ENCODE measurements at places on chromosomes 6 and 20.

DNA sequence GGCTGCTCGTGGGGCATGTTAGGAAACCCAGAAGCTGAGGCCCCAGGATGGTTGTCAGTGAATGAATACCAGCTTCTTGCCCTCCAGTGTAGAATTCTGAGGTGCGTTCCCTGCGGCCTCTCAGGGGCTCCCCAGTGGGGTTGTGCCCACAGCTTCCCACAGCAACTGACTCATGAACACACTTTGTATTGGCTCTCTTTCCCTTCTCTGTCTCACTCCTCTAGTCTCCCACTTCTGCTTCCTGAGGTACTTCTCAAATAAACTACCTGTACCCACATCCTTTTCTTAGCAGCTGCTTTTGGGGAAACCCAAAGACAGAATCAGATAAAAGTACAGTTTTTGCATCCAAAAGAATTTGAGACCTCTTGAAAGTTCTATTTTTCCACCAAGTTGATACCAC lies 107.7 kb upstream of the JAG1 start:
- DNase-seq, result no peak

DNA sequence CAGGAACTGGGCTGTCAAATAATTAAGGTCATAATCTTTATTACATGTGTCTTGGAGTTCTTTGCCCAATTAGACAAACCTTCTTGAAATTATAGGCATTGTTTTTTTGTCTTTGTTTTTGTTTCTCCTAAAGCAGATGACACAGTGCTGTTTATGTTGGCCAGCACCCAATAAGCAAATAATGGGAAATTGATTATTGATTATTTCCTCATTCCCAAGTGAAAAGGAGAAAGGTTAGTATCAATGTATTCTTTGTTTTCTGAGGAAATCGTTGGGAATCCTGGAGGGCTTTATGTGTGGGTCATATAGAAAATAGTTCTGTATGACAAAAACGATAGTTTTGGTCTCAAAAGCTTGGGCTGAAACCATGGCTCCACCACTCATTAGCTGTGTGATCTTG lies 4.5 kb upstream of the CYP24A1 start:
- no peak for DNase-seq

DNA sequence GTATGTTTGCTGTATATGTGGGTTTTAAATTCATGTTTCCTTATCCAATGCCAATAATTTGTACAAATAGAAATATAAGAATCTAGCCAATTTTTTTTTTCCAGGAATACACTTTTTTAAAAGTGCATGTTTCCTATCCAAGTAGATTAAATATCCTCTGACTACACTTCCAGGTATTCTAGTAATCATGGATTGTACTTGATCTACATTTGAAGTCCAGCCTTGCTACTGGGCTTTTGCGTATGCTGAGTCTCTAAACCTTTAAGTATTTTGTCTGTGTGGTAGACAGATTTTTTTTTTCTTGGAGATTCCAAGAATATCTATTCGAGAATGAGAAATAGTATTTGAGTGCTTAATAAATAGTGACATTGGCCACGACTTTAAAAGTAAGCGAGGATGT lies 188.3 kb downstream of the SASH1 start:
- DNase-seq, result no peak

- DNase-seq, result no peak
Measured at GRCh38 chr6:3125815-3126214, 7.3 kb downstream of the BPHL start.

GRCh38 chr6:124738482-124738881 lies 223.8 kb upstream of the RNF217 start:
- no peak for DNase-seq

GRCh38 chr6:149859938-149860337 lies 4.2 kb downstream of the LRP11 start:
- DNase-seq, result no peak

DNA sequence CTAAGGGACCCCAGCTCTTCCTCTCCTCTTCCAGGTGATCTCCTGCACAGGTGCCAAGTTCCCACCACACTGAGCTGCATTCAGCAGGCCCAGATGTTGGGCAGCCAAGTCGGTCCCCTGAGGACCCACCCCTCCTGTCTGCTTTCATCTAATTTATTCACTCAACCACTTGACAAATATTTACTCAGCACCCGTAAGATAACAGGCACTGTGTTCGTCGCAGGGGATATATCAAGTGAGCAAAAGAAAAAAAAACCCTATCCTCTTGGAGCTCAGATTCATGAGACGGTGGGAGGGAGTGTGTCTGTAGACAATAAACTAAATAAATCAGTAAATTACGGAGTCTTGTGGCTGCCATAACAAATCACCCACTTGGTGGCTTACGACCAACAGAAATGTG lies 143.6 kb downstream of the MRPL14 start:
- no peak for DNase-seq

DNA sequence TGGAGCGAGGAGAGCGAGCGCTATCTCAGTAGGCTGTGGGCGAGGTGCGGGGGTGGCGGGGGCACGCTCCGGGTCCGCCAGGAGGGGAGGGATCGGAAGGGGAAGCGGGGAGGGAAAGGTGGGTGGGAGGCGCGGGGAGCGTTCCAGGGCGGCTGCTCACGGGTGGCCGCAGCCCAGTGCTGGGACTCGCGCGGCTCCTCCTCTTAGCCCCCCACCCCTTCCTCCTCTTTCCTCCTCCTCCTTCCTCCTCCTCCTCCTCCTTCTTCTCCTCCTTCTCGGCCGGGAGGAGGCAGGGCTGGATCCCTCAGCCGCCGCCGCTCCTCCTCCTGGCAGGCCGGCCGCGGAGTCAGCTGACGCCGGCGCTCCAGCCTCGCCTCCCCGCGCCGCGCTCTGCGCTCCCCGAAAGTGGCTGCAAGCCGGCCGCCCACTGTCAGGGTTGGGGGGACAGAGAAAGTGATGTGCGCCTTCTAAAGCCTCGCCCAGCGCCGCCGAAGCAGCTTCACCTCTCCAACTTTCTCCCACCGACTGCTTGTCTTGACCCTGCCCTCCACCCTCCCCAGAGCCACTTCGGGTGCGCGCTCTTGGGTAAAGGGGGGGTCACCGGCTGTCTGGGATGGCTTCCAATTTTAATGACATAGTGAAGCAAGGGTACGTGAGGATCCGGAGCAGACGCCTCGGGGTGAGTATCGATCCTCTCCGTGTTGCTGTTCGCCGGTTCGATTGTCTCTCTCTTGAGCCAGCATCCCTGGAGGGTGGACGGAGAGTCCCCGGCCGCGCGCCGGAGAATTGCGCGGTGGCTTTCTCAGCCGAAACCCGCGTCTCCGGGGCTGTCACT lies at the start of gene DOK5:
Gene DOK5, plus strand, starts transcription at position 260 of the 835 bp plus-strand sequence. Its CDS starts 354 bp downstream, at position 614.
- no peak for DNase-seq

DNA sequence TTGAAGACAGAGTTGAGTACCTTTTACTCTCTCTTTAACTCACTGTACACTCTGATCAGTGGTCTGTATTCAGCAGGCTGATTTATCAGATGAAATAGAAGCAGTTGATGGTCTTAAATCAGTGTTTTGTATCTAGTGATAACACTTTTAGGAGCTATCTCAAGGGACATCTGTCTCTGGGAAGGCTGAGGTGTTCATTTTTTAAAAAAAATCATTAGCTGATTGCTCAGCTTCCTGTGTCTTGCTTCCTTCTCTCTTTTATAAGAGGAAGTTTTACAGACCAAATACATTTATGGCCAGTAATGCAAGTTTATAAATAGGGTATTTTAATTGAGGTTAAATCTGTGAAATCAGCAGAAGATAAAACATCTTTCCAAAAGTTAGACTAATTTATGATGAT lies 12.0 kb upstream of the CCDC170 start:
- no peak for DNase-seq

DNA sequence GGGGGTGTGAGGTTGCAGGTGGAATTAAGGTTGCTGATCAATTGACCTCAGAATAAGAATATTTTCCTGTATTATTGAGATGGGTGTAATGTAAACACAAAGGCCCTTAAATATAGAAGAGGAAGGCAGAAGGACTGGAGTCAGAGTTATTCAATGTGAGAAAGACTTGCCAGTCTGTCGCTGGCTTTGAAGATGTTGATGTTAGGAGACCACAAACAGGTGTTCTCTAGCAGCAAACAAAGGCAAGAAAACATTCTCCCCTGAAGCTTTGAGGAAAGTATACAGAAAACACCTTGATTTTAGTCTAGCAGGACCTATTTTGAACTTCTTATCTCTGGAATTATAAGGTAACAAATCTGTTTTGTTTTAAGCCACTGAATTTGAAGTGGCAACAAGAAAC lies 138.9 kb upstream of the PTPRK start:
- no peak for DNase-seq

GRCh38 chr6:24272553-24272952 lies 85.3 kb downstream of the DCDC2 start:
- DNase-seq, result no peak

DNA sequence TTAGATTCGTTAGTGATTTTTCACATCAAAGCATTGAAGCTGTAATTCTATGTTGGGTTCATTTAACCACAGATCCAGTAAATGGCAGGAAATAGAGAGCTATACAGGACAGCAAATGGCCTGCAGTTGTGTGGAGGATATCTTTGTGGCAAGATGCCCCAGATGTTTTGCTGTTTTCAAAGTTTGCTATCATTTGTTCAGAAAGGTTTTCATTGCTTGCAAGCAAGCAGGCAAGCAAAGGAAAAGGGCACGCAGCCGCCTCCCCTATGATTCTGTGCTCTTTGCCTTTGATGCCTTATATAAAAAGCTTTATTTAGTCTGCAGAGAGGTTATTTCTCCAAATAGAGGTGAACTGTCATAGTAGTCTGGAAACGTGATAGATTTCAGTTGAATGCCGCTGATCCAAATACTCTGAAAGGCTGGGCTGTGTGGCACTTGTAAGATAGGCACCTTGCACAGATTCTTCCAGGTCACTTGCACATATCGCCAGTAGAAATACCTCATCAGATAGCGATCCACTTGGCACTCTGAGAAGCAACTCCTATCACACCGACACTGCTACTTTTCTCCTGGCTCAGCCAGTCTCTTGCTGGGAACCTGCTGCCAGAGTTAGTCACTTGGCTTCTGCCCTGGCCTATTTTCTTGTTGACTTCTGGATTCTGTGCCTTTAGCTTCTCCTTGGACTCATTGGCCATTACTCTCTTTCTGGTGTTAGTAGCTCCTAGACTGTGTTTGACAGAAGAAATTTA lies 66.4 kb downstream of the UTRN start:
- DNase-seq, result no peak

- DNase-seq, result no peak
Measured at GRCh38 chr6:49524541-49524940, 24.8 kb downstream of the GLYATL3 start.

DNA sequence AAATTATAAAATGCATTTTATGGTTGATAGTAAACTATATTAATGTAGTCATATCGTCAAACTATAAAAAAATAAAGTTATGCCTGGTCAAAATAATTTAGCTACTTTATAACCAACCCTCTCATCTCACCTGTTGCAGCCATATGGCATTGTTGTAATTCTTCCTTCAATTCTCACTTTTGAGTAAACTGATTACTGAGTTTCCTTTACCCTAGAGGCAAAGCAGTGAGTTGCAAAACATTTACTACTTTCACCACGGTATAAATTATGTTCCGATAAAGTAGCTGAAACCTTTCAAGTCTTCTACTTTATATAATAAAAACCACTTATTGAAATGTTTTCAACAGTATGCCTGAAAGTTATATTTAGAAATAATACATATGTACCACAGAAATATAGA lies 113.8 kb downstream of the AHI1 start:
- no peak for DNase-seq

DNA sequence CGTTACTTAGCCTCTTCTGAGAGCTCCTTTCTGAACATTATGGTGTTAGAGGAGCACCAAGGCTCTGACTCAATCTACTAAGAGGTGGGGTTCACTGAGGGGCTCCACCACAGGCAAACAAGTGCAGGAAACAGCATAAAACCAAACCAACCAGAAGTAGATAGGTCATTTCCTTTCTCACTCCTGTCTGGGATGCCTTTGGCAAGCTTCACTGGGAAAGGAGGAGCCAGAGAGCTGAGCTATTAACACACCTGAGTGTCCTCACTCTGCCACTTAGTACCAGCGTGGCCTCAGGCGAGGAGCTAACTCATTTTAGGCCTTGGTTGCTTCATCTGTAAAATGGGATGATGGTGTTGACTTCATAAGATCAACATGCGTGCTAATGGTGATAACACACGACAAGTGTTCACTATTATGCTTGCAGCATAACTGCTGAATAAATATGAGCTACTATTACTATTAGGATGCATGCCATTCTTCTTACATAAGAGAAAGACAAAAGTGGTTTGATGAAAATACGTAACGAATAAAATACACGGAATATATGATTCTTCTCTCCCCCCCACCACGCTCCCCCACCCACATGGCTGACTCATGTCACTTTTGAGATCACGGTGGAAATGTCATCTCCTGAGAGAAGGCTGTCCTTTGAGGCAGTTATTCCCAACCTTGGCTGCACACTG lies 185.4 kb downstream of the BCAS1 start:
- no peak for DNase-seq

DNA sequence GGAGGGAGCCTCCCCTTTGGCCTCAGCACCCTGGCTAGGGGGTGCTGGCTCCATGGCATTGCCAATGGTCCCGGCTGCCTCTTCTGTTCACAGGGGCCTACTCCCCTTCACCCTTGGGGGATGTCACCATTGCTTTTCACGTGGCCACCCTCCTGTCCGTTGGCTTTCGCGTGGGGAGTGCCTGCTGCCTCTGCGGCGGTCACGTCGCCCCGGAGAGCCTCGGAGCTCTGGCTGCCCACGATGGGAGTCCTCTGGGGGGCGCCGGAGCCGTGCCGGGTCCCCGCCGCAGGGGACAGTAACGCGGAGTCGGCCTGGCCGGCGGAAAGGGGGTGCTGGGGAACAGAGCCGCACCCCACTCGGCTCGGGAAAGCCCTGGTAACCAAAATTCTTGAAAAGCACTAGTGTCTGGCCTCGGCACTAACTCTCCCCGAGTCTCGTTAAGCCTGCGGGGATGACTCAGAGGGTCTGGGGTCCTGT lies 661 bp upstream of the HEBP2 start:
- DNase-seq, result peak; percentile 45

DNA sequence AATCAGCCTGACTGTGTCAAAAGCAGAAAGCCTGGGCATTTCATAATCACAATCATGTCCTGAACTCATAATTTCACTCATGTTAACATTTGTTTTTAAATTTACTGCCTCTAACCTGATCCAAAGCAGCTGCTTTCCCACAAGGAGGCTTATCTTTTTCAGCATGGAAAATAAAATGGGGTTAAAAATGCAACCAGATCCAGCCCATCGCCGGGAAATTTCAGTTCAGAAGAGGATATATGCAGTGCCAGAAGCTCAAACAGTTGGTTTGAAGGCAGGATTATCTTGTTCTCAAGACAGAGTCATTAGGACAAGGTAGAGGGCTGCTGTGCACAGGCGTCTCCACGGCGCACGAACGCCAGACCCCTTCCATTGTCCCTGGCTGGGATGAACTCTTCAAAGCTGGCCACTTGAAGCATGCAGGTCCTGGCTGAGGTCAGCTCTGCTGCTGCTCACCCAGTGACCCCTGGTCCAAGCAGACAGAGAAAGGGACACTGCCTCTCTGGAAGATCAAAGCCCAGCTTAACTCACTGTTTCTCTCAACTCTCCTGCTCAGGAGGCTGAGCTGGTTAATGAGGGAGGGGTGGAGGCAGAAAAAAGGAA lies 191.1 kb upstream of the HEY2 start:
- no peak for DNase-seq
